Stimulated activated CD4-positive, alpha-beta T cell treated with anti-CD3 and anti-CD28 coated beads, Interleukin-1b, Interleukin-23, amount 100 ng/mL, for 1 hour (primary cell): ENCODE measurements at places on chromosomes 5 and 9.

- no peak for DNase-seq
Observed at GRCh38 chr9:114170771-114171461, 15.6 kb downstream of the COL27A1 start.

DNA sequence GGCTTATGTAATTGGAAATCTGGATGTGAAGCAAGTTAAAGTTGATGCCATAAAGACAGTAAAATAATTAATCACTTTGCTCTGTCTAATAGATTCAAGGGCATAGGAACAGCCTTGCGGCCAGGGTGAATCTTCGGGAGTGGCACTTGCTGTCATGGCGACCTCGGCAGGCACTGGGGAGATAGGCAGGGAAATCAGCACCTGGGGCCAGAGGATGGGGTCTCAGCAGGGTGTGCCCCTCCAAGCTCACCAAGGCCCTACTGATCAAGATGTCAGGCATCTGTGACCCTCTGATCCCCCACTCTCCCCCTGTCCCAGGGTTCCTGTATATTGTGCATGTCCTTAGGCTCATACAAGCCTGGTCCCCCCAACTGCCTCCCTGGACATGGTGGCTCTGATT lies 187.3 kb downstream of the MELK start:
- DNase-seq, result no peak

GRCh38 chr5:96885518-96886338 lies 9.4 kb downstream of the ERAP2 start:
- no peak for DNase-seq

DNA sequence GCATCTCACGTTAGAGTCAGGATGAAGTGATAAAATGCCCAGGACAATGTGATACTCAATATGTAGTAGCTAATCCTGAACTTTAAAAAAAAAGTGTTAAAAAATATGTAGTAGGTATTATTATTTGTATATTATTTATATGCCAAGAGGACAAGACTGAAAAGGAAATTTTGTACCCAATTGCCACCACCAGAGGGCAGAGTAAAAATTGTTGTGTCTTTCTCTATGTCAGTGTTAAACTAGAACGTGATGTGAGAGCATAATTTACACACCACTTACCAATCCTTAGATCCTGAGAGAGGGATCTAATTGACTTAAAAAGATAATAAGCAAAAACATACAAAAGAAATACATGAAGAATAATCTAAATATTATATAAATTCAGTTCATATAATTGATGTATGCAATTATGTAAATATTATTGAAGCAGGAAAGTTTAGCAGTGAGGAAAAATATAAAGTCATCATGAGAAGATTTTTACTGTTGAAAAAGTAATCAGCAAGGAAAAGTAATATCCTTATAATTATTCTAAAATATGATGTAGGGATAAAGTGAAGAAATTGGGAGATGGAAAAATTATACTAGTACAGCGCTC lies 288.9 kb downstream of the RAB3C start:
- DNase-seq, result no peak

GRCh38 chr9:81599837-81600236 lies 89.5 kb downstream of the TLE1 start:
- DNase-seq, result no peak

GRCh38 chr9:15851766-15852165 lies 298.9 kb downstream of the CCDC171 start:
- no peak for DNase-seq
